CD4-positive, CD25-positive, alpha-beta regulatory T cell (primary cell): ENCODE measurements at places on chromosomes 13 and 19. TPM values are rescaled to one million over a fixed set of nuclear protein-coding genes. Genes with fewer than 3 reads are reported as not detected.
A peak's percentile ranks its signal among the peaks of the same experiment; 100 is the strongest.

DNA sequence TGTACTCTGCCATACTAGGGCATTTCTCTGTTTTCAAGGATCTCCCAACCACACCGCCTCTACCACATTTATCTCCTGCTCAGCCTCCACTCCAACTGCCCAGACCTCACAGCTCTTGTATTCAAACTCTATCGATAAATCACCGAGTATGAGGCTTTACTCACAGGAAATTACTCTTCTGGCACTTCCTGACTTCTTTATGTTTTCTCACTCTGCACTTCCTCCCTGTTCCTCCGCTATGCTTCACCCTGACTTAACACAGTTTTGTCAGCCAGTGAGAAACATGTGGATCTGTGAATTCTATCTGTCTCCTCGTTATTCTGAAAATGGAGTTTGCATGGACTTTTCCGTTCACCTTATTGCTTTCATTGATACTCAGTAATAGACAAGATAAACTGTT lies 2.6 kb upstream of the CARD8 start:
- H3K4me3 ChIP-seq, result peak overlapping the region; percentile 96
- peak; percentile 12 for DNase-seq
- no peaks in the 10 kb centered on the region for H3K27me3 ChIP-seq
- H3K36me3 ChIP-seq, result no peaks in the 10 kb centered on the region
- peaks cover 55% of the 10 kb centered on the region for H3K4me1 ChIP-seq

CGB1 gene
- total RNA-seq, result not detected

GRCh38 chr19:52993342-52994178 lies 20.2 kb upstream of the ERVV-1 start:
- peak overlapping the region; percentile 83 for H3K4me3 ChIP-seq
- H3K36me3 ChIP-seq, result no peaks in the 10 kb centered on the region
- H3K4me1 ChIP-seq, result peaks cover 14% of the 10 kb centered on the region
- no peaks in the 10 kb centered on the region for H3K27me3 ChIP-seq
- DNase-seq, result peak; percentile 76

DNA sequence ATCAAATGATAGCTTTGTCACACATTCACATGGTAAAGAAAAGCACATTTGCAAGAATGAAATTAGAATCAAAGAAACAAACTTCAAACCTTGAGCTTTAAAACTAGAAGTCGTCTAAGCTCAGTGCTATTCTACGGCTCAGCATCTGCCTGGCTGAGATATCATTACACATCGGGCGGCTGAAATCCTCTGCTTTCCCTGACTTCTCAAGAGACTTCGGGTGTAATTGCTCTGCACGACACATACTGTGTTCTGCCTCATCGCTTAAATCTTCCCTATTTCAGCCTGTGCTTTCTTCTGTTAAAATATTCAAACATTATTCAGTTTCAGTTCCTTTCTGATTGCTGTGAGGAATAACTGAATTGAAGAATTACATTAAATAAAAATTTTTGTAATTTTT lies 265.3 kb downstream of the NALCN start:
- no peak overlapping the region for H3K27ac ChIP-seq
- no peaks in the 10 kb centered on the region for H3K4me1 ChIP-seq
- no peaks in the 10 kb centered on the region for H3K36me3 ChIP-seq
- no peak for DNase-seq

DNA sequence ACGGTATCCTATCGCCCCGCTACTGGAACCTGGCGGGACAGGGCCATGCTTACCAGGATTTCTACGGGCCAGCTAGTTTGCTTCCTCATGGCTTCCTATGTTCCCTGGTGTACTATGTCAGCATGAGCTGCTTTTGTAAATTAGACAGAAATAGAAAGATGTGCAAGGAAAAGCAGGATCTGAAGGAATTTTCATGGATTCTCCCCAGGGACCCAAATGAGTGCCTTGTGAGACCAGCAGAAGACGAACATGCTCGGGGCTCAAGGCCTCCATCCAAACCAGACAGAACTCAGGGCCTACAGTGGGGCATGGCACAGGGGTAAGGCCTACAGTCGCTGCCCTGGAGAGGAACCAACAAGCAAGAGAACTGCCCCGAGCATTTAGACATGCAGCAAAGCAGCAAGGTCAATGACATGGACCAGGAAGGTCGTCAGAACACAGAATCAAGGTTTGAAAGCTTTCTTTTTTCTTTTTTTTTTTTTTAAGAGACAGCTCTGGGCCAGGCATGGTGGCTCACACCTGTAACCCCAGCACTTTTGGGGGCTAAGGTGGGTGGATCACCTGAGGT lies 17.3 kb downstream of the EPS15L1 start:
- H3K36me3 ChIP-seq, result no peaks in the 10 kb centered on the region
- H3K27me3 ChIP-seq, result no peaks in the 10 kb centered on the region
- H3K4me3 ChIP-seq, result no peak overlapping the region
- DNase-seq, result no peak
- peaks cover 22% of the 10 kb centered on the region for H3K4me1 ChIP-seq

- no peaks in the 10 kb centered on the region for H3K27me3 ChIP-seq
- H3K27ac ChIP-seq, result no peak overlapping the region
- no peaks in the 10 kb centered on the region for H3K4me1 ChIP-seq
- no peak for DNase-seq
- no peak overlapping the region for H3K4me3 ChIP-seq
Observed at GRCh38 chr19:58203814-58204475, 21.1 kb downstream of the ZNF274 start.

ADGRE3 gene
- not detected for total RNA-seq

DNA sequence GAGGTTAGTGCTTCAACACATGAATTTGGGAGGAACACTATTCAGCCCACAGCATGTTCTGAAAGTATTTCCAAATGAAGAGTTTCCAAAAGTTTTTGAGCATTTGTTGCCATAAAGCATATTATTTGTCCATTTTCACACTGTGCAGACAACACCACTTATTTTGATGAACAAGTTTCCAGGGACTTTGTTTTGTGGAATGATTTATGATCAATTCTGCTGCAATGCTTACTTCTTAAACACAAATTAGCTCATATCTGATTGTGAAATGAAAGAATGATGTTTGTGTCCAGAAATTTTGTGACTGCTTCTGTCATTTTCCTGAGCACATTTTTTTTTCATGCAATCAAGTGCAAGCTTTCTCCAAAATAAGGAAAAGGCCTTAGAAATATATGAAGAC lies 205.3 kb downstream of the RAP2A start:
- no peaks in the 10 kb centered on the region for H3K4me1 ChIP-seq
- no peak overlapping the region for H3K4me3 ChIP-seq
- H3K27me3 ChIP-seq, result peaks cover 4% of the 10 kb centered on the region
- no peaks in the 10 kb centered on the region for H3K36me3 ChIP-seq

DNA sequence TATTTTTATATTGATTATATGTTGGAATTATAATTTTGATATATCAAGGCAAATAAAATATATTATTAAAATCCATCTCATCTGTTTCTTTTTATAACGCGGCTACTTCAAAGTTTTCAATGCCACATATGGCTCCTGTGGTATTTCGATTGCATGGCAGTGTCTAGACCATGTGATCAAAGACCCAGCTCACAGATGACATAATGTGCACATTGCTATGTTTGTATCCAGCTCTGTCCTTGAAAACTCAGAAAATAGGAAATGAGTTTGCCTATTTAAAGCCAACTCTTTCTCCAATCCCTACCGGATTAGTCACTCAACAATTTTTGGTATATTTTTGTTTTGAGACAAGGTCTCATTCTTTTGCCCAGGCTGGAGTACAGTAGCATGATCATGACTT lies 26.2 kb downstream of the TMTC4 start:
- H3K4me3 ChIP-seq, result no peak overlapping the region
- no peak overlapping the region for H3K27ac ChIP-seq
- H3K36me3 ChIP-seq, result peaks cover 7% of the 10 kb centered on the region
- no peak for DNase-seq
- H3K4me1 ChIP-seq, result no peaks in the 10 kb centered on the region

- H3K27ac ChIP-seq, result peak within 1 kb of the TSS; percentile 97
- H3K36me3 ChIP-seq, result peaks cover 28% of the 10 kb centered on the region
- H3K4me1 ChIP-seq, result peaks cover 67% of the 10 kb centered on the region
Observed at GRCh38 chr19:41310033-41310831, at the start of gene CCDC97. Gene CCDC97, plus strand, starts transcription at chr19:41310172. Its CDS starts 139 bp downstream, at chr19:41310311.

GRCh38 chr19:34366738-34367623 lies 2.0 kb downstream of the GPI start:
- H3K27ac ChIP-seq, result no peak overlapping the region
- peak overlapping the region; percentile 77 for H3K4me3 ChIP-seq
- peaks cover 34% of the 10 kb centered on the region for H3K36me3 ChIP-seq
- no peak for DNase-seq
- no peaks in the 10 kb centered on the region for H3K27me3 ChIP-seq

GRCh38 chr13:23770973-23771372 lies 118.2 kb downstream of the MIPEP start:
- no peak overlapping the region for H3K27ac ChIP-seq
- no peak for DNase-seq
- H3K36me3 ChIP-seq, result no peaks in the 10 kb centered on the region
- no peak overlapping the region for H3K4me3 ChIP-seq
- no peaks in the 10 kb centered on the region for H3K27me3 ChIP-seq

- DNase-seq, result no peak
- H3K27ac ChIP-seq, result no peak overlapping the region
- no peaks in the 10 kb centered on the region for H3K27me3 ChIP-seq
- no peaks in the 10 kb centered on the region for H3K4me1 ChIP-seq
- H3K36me3 ChIP-seq, result no peaks in the 10 kb centered on the region
Observed at GRCh38 chr19:31249217-31249616, 100.0 kb downstream of the TSHZ3 start.

NLRP8 gene
- not detected for total RNA-seq

DNA sequence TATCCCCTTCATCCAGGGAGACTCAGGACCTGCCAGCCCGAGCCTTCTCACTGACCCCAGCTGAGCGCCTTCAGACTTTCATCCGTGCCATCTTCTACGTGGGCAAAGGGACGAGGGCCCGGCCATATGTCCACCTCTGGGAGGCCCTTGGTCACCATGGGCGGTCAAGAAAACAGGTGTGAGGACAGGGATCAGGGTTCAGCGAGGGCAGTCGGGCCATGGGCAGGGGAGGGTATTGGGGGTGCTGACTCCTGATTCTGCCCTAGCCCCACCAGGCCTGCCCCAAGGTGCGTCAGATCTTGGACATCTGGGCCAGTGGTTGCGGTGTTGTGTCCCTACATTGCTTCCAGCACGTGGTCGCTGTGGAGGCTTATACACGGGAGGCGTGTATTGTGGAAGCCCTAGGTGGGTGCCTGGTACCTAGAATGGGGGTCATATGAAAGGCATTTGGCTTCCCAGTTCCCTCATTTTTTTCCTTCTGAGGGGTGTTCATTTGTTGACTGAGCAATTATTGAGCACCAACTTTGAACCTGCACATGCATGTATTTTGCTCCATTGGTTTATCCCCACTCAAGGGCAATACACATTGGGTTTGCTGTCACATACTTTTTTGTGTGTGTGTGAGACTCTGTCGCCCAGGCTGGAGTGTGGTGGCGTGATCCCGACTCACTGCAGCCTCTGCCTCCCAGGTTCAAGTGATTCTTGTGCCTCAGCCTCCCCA lies 3.9 kb downstream of the ANKLE1 start:
- no peaks in the 10 kb centered on the region for H3K36me3 ChIP-seq
- H3K4me1 ChIP-seq, result peaks cover 15% of the 10 kb centered on the region
- no peak overlapping the region for H3K27ac ChIP-seq
- no peak for DNase-seq
- no peaks in the 10 kb centered on the region for H3K27me3 ChIP-seq

DNA sequence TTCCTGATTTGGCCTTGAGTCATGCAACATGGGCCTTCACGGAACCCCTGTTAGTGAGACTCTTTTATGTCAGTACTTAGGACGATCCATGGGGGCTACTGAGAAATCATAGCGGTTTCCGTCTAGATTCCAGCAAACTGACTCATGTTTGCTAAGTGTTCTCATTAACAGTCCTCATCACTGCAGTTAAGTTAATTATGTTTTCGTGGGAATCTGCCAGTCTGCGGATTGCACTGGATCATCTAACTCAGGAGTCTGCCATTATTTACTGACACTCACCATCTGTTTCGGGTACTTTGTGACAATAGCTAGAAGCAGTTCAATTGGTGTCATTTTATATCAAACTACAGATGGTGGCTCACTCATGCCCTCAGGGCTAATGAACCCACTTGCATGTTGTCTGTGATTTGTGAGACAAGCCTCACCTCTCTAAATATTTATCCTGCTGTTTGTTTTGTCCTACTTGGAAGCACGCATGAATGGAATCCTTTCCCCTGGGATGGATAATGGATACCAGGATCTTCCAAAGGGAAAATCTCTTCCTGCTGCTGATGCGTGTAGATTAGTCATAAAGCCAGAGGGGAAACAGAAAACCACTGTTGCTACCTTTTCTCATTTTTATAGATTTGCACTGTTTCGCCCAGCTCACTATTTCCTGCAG lies 61.8 kb downstream of the RAB20 start:
- no peaks in the 10 kb centered on the region for H3K36me3 ChIP-seq
- no peak overlapping the region for H3K27ac ChIP-seq
- no peaks in the 10 kb centered on the region for H3K27me3 ChIP-seq
- no peak overlapping the region for H3K4me3 ChIP-seq

GRCh38 chr19:10408511-10409283 lies 5.4 kb upstream of the CDC37 start:
- peaks cover 84% of the 10 kb centered on the region for H3K4me1 ChIP-seq
- H3K27me3 ChIP-seq, result no peaks in the 10 kb centered on the region
- no peaks in the 10 kb centered on the region for H3K36me3 ChIP-seq
- H3K27ac ChIP-seq, result peak overlapping the region; percentile 66
- DNase-seq, result no peak
- peak overlapping the region; percentile 56 for H3K4me3 ChIP-seq

DNA sequence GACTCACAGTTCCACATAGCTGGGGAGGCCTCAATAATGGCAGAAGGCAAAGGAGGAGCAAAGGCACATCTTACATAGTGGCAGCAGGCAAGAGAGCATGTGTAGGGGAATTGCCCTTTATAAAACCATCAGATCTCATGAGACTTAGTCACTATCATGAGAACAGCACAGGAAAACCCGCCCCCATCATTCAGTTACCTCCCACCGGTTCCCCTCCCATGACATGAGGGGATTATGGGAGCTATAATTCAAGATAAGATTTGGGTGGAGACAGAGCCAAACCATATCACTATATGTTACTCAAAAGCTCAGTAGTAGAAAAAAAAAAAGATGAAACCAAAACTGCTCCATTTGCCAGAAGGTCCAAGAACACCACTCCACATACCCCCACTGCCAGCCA lies 58.5 kb downstream of the DNAJC15 start:
- no peak overlapping the region for H3K27ac ChIP-seq
- H3K36me3 ChIP-seq, result peaks cover 6% of the 10 kb centered on the region
- H3K27me3 ChIP-seq, result no peaks in the 10 kb centered on the region
- H3K4me1 ChIP-seq, result peaks cover 2% of the 10 kb centered on the region
- no peak overlapping the region for H3K4me3 ChIP-seq
